Activated naive CD8-positive, alpha-beta T cell treated with anti-CD3 and anti-CD28 coated beads, Interleukin-2, amount 50 U/mL, for 24 hours (primary cell): ENCODE measurements at places on chromosomes 7 and 10.

- no peak for DNase-seq
- no peaks in the 10 kb centered on the region for H3K27me3 ChIP-seq
- peaks cover 4% of the 10 kb centered on the region for H3K36me3 ChIP-seq
- no peak overlapping the region for H3K4me3 ChIP-seq
- no peaks in the 10 kb centered on the region for H3K4me1 ChIP-seq
These were observed 182.1 kb downstream of the VTI1A start for GRCh38 chr10:112628951-112629609.

- H3K4me1 ChIP-seq: no peaks in the 10 kb centered on the region
- no peaks in the 10 kb centered on the region for H3K27me3 ChIP-seq
- H3K4me3 ChIP-seq: no peak overlapping the region
- H3K27ac ChIP-seq: no peak overlapping the region
- DNase-seq: no peak
These were observed 136.6 kb downstream of the TCERG1L start for GRCh38 chr10:131174651-131175540.

DNA sequence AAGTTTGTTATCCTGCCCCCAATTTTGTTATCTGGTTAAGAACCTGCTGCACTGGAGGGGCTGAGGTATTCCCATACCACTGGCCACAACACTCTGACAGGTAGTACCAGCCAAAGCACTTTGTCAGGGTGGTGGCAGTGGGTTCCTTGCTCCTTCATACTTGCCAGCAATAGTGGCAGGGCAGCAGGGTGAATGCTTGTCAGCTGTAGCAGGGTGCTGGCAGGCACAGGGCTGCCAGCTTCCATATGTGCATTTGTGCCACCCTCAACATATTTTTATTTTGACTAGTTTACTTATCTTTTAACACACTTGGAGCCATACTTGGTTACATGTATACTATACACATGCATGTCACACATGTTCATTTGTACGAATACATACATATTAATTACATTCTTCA lies 294.0 kb upstream of the VWC2 start:
- no peak overlapping the region for H3K4me3 ChIP-seq
- no peak overlapping the region for H3K27ac ChIP-seq
- H3K4me1 ChIP-seq: no peaks in the 10 kb centered on the region
- DNase-seq: no peak
- H3K36me3 ChIP-seq: no peaks in the 10 kb centered on the region
- no peaks in the 10 kb centered on the region for H3K27me3 ChIP-seq

DNA sequence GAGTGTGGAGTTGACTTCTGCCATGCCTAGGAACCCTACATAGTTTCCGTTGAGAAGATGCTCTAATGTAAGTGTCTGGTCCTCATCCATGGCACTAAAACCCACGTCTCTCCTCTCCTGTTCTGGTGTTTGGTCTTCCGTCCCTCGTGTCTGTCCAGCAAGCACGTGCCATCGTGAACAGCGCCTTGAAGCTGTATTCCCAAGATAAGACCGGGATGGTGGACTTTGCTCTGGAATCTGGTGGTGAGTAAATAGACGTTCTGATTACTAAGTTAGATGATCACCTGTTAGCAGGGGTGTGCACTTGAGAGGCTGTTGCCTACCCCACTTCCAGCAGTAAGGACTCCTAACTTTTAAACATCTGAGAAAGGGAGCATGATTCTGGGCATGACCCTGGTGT lies 15.1 kb upstream of the GET4 start:
- no peaks in the 10 kb centered on the region for H3K27me3 ChIP-seq
- DNase-seq: no peak
- no peaks in the 10 kb centered on the region for H3K4me1 ChIP-seq
- peaks cover 42% of the 10 kb centered on the region for H3K36me3 ChIP-seq
- H3K27ac ChIP-seq: no peak overlapping the region

DNA sequence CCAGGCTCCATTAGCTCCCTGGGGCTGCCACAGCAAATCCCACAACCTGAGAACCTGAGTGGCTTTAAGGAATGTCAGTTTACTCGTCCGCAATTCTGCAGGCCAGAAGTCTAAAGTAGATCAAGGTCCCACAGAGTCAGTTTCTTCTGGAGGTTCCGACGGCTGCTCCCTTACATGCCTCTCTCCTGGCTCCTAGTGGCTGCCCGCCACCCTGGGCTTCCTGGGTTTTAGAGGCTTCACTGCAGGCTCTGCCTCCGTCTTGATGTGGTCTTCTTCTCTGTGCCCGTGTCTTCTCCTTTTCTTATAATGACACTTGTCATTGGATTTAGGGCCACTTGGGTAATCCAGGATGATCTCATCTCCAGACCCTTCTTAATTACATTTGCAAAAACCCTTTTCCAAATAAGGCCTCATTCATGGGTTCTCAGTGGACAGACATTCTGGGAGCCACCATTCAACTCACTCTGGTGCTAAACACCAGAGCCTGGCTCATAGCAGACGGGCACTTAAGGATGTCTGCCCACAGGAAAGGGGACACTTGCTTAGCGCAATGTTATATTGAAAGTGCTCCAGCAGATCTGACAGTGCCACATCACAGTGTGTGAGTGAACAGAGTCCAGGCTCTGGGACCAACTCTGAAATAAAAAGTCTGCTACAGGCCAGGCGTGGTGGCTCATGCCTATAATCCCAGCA lies 77.6 kb downstream of the VWC2 start:
- H3K4me3 ChIP-seq: no peak overlapping the region
- no peak for DNase-seq
- no peak overlapping the region for H3K27ac ChIP-seq
- no peaks in the 10 kb centered on the region for H3K27me3 ChIP-seq
- no peaks in the 10 kb centered on the region for H3K36me3 ChIP-seq

- H3K4me1 ChIP-seq: no peaks in the 10 kb centered on the region
- H3K27ac ChIP-seq: no peak overlapping the region
- peaks cover 15% of the 10 kb centered on the region for H3K27me3 ChIP-seq
- DNase-seq: no peak
These were observed 6.5 kb upstream of the ADCY1 start for GRCh38 chr7:45567713-45568112.

DNA sequence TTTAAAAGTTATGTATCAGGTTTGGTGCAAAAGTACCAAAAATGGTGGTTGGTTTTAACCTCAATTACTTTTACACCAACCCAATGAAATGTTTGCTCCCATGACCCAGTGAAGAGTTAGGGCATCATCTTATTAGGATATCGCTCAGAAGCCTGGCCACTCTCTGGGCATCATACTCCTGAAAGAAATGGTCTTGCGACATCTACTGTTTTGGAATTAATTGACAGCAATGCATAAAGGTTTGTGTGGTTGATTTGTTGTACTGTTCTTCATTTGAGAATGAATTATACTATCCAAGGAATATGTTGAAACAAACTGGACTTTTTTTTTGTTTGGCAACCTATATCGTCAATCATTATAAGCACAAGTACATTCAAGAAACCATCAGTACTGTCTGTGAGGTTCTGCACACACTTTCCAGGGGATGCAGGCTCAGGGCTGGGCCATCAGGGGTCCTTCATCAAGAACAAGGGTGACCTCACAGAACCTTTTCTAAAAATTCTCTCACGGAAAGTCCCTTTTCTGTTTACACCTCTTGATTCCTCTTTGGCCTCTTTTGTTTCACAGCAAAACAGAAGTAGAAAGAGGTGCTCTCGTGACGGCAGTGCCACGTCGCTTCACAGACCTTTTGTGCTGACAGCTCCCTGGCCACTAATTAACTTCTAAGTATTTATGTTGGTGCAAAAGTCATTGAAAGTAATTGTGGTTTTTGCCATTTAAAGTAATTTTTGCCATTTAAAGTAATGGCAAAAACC lies 117.2 kb upstream of the KLF6 start:
- H3K4me3 ChIP-seq: peak overlapping the region; percentile 42
- H3K27me3 ChIP-seq: no peaks in the 10 kb centered on the region
- H3K4me1 ChIP-seq: peaks cover 38% of the 10 kb centered on the region
- no peak for DNase-seq

DNA sequence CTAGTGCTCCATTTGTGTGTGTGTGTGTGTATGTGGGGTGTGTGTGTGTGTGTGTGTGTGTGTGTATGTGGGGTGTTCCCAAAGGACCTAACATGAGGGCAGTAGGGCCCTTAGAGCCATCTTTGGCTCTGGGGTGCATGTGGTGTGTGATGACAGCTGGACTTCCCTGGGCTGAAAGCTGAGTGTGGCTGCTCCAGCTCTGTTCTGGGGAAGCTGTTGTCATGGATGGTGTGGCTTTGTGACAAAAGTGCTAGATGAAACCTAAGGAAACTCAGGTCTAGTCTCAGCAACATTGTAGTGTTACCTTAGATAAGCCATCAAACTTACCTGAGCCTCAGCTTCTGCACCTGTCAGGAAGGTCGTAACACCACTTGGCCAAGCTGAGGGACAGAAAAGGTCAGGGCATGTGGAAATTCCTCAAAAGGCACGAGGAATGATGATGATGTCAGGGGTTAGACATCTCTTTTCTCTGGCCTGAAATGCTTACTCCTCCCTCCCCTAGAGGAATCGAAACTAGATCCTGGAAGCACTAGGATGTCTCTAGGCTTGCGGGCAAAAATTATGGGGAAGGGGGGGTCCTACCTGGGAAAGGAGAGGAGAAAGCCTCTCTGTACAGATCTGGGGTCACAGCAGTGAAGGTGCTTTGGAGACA lies 115.4 kb downstream of the RPS24 start:
- H3K4me3 ChIP-seq: no peak overlapping the region
- H3K27me3 ChIP-seq: peaks cover 2% of the 10 kb centered on the region
- H3K36me3 ChIP-seq: no peaks in the 10 kb centered on the region
- H3K27ac ChIP-seq: no peak overlapping the region
- no peaks in the 10 kb centered on the region for H3K4me1 ChIP-seq

GRCh38 chr10:30531751-30532530 lies 97.6 kb downstream of the LYZL2 start:
- DNase-seq: no peak
- peaks cover 59% of the 10 kb centered on the region for H3K4me1 ChIP-seq
- H3K36me3 ChIP-seq: no peaks in the 10 kb centered on the region

DNA sequence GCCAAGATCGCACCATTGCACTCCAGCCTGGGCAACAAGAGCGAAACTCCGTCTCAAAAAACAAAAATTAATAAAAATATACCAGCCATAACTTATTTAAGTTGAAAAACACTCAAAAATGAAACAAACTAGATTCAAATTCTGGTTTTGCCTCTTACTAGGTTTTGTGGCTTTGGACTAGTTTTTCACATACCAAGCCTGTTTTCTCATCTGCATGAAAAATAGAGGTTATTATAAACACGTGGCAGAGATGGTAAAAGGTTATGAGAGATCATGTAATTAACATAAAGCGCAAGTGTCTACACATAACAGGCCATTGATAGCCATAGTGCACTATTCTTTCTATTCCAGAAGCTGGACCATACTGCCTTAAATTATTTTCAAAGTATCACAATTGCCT lies 35.5 kb upstream of the CABCOCO1 start:
- no peaks in the 10 kb centered on the region for H3K36me3 ChIP-seq
- no peak overlapping the region for H3K4me3 ChIP-seq
- no peak overlapping the region for H3K27ac ChIP-seq
- no peaks in the 10 kb centered on the region for H3K27me3 ChIP-seq
- no peaks in the 10 kb centered on the region for H3K4me1 ChIP-seq

GRCh38 chr7:138407792-138408191 lies 52.3 kb upstream of the TRIM24 start:
- H3K36me3 ChIP-seq: peaks cover 2% of the 10 kb centered on the region
- DNase-seq: no peak
- H3K4me3 ChIP-seq: no peak overlapping the region

DNA sequence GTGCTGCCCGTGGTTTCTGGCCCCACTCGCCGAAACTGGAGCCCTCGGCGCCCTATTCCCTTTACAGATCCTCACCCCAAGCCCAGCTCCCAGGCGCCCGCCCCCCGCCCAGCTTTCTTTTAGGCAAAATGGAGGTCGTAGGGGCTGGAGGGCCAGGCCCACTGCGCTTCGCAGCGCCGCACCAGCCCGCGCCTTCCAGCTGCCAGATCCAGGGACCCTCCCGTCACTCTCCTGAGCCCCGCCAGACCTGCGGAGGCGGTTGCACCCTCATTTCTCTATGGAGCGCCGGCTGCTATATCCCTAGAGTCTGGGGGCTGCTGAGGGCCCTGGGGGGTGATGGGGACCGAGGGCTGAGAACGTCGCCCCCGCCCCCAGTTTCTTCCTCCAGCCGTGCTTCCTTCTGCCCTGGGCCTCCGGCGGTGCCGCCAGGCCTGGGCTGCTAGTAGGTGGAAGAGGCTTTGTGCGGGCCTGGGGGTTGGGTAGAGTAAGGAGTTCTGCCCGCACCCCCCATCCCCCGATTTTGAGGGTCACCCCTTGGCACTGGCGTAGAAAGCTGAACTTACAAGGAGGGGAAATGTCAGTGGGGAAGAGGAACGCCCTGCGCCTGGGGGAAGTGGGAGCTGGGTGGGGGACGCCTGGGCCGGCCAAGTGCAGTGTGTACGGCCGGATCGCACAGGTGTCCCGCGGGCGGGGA lies 1.0 kb downstream of the GNB2 start:
- H3K36me3 ChIP-seq: peaks cover 10% of the 10 kb centered on the region
- peaks cover 21% of the 10 kb centered on the region for H3K4me1 ChIP-seq
- peak overlapping the region; percentile 88 for H3K4me3 ChIP-seq

GRCh38 chr10:75037171-75038153 lies 74.0 kb upstream of the SAMD8 start:
- H3K36me3 ChIP-seq: no peaks in the 10 kb centered on the region
- H3K4me3 ChIP-seq: no peak overlapping the region
- DNase-seq: no peak
- no peaks in the 10 kb centered on the region for H3K27me3 ChIP-seq
- H3K4me1 ChIP-seq: peaks cover 69% of the 10 kb centered on the region

GRCh38 chr10:25556457-25556856 lies 377.6 kb upstream of the MYO3A start:
- no peaks in the 10 kb centered on the region for H3K4me1 ChIP-seq
- H3K27ac ChIP-seq: no peak overlapping the region
- no peak for DNase-seq
- no peaks in the 10 kb centered on the region for H3K27me3 ChIP-seq
- H3K4me3 ChIP-seq: no peak overlapping the region

DNA sequence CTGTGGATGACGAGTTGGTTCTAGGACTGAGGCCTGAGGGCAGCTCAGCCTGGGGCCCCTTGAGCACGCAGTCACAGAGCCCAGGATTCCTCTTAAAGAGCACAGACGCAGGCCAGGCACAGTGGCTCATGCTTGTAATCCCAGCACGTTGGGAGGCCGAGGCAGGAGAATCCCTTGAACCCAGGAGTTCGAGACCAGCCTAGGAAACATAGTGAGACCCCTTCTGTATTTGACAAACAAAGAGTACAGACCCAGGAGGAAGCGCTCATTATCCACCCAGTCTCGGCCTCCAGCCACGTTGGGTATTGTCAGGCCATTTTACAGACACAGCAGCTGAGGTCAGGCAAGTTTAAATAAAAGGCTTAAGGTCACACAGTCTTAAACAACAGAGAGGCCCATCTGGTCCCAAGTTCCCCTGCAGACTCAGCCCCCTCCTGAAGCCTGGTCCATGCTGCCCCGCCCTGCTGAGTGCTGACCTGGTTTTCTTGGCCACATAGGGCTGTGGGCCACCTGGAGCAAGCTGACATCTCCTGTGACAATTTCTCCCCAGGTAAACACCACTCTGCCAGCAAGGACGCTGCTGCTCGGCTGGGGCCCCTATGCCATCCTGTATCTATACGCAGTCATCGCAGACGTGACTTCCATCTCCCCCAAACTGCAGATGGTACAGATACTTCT lies 12.6 kb downstream of the RGR start:
- H3K4me3 ChIP-seq: no peak overlapping the region
- DNase-seq: no peak
- no peaks in the 10 kb centered on the region for H3K36me3 ChIP-seq
- H3K4me1 ChIP-seq: no peaks in the 10 kb centered on the region
- no peak overlapping the region for H3K27ac ChIP-seq

GRCh38 chr10:27743877-27744801 lies 1.5 kb downstream of the MKX start:
- H3K27me3 ChIP-seq: peaks cover 56% of the 10 kb centered on the region
- H3K4me3 ChIP-seq: peak overlapping the region; percentile 73
- no peaks in the 10 kb centered on the region for H3K36me3 ChIP-seq
- peak; percentile 23 for DNase-seq

- no peak overlapping the region for H3K27ac ChIP-seq
- H3K4me1 ChIP-seq: peaks cover 16% of the 10 kb centered on the region
- no peaks in the 10 kb centered on the region for H3K27me3 ChIP-seq
- peaks cover 24% of the 10 kb centered on the region for H3K36me3 ChIP-seq
- peak; percentile 19 for DNase-seq
These were observed 25.1 kb downstream of the CASP7 start for GRCh38 chr10:113704637-113705343.
